ENCODE measurements at places on chromosomes 11 and 22. TPM values are rescaled to one million over a fixed set of nuclear protein-coding genes. Genes with fewer than 3 reads are reported as not detected.

DNA sequence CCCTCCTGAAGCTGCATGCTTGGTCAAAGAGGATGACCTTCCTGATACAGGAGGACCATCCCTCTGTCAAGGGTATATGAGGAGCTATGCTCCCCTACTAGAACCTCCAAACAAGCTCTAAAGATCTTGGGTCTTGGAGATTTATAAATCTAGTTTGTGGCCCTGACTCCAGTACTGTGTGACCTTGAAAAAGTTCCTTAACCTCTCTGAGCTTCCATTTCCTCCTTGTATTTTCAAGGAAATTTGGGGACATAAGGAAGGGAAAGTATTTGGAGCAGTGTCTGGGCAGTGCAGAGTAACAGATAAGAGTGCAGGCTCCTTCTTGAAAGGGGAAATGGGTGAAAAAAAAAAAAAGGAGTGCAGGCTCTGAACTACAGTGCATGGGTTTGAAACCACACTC, 45.9 kb downstream of the CHRDL2 start:
- no peak for DNase-seq

GRCh38 chr11:36469063-36469462, 41.0 kb downstream of the TRAF6 start:
- DNase-seq, result no peak

DNA sequence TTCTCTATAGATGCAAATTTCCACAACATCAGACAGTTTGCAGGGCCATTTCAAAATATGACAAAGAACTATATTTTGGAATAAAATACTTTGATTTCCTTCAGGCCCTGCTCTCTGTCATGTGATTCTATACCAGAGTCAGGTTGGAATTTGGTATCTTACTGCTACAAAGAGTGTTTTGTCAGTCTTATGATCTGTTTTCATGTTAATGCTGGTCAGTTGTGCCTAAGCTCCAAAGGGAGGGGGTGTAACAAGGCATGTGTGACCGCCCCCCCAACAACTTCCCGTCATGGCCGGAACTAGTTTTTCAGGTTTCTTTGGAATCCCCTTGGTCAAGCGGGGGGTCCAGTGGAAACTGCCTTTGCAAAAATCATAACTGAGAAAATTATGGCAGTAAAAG, 15.1 kb downstream of the C11orf96 start:
- DNase-seq, result no peak

The CCDC73 gene
- not detected for polyA plus RNA-seq
